ENCODE measurements at places on chromosomes 2 and 18.

GRCh38 chr2:100039291-100039980 lies 103.0 kb downstream of the AFF3 start:
- no peak for DNase-seq

DNA sequence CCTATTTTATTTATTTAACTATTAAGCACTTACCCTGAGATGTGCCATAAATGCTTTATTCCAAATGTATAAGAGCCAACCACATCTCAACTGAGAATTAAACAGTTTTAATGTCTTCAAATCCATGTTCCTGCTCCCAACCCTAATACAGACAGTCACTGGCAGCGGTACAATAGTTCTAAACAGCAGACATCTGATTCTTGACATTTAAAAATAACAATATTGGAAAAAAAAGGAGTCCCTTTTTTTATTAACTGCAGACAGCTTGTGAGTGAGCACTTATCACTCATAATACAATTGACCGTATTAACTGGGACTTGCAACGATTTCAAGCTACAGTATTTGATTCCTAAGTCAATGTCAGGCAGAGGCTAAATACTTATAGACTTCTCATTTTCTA lies 424.6 kb downstream of the TGIF1 start:
- DNase-seq, result no peak

DNA sequence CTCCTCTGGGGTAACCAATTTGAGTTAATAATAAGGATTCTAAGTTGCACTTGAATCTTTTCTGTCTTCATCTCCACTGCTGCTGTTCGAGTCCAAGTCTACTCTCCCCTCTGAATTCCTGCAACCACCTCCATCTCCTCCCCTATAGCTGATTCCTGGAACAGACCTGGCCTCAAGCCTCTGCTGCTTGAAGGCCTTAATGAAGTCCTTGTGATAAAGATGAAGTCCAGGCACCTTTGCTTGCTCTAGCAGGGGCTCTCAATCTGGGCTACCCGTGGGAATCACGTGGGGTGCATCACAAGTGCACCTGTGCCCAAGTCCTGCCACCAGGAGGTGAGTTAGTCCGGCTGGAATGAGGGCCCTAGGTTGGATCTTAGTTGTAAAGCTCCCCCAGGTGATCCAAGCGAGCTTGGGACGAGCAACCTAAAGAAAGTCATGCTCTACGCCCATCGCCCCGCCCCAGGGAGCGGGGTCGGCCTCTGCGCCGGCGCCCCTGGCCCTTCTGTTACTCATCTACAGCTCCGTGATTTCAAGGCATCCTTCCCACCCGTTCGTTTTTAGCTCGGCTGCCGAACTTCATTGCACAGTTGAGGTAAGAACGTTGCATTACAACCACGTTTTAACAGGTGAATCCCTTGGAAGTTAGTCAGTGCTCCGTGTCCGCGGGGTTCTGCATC lies 905 bp upstream of the IAH1 start:
- DNase-seq, result no peak

- DNase-seq, result no peak
These were observed 291.5 kb upstream of the CCDC68 start for GRCh38 chr18:55250768-55251173.

- DNase-seq, result no peak
These were observed 1.6 kb downstream of the PPM1B start for GRCh38 chr2:44170311-44170717.

GRCh38 chr2:30823452-30823851 lies 16.2 kb upstream of the CAPN13 start:
- no peak for DNase-seq

All from stimulated activated CD4-positive, alpha-beta T cell treated with anti-CD3 and anti-CD28 coated beads, Interleukin-4, amount 100 ng/mL, for 24 hours (primary cell).